ENCODE measurements at places on chromosomes 7 and 10.

DNA sequence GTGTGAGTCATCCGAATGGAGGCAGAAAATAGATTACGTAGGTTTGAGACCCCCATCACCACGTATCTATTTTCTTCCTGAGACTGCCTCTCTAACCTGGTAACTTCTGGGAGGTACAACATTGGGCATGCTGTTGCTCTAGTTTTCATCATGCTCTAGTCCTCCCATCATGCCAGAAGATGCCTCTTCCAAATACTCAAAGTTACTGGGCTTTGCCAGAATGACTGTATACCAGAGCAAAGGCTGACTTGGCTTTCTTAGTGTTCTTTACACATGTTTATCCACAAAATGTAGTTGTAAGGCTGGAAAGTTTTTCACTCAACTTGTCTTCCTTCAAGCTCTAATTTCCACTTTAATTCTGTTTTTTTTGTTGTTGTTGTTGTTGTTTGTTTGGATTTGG is 370.5 kb downstream of the MDFIC start:
- DNase-seq, result no peak

GRCh38 chr10:48456808-48457761 is 147.8 kb downstream of the ARHGAP22 start:
- no peak for DNase-seq

- no peak for DNase-seq
These were observed 73.5 kb upstream of the PDSS1 start for GRCh38 chr10:26624006-26624405.

- DNase-seq, result no peak
These were observed 135.2 kb upstream of the ADO start for GRCh38 chr10:62669341-62669740.
